ENCODE measurements at places on chromosomes 7 and 10.

- DNase-seq, result no peak
Observed at GRCh38 chr10:128694851-128695725, 568.9 kb upstream of the MKI67 start.

DNA sequence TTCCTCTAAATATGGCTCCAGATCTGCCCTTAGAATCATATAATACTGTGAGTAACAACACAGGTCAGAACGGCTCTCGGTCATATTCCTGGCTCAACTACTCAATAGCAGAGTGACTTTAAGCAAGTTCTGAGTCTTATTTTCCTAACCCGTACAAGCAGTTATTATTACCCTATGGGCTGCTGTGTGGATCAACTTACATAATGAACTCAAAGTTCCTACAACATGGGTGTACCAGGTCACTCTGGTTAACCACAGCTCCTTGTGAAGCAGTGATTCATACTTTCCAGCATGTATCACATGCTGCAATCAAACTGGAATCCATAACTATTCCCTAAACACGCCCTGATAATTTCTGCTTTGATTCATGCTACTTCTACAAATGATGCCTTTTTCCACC, 107.3 kb downstream of the LRRN3 start:
- no peak for DNase-seq

- DNase-seq, result no peak
Observed at GRCh38 chr10:73819081-73819480, 7.7 kb upstream of the NDST2 start.

GRCh38 chr10:75400771-75401568, 594 bp downstream of the ZNF503 start:
- DNase-seq, result no peak

- DNase-seq, result no peak
Observed at GRCh38 chr10:44968091-44968490, 8.5 kb downstream of the RASSF4 start.

DNA sequence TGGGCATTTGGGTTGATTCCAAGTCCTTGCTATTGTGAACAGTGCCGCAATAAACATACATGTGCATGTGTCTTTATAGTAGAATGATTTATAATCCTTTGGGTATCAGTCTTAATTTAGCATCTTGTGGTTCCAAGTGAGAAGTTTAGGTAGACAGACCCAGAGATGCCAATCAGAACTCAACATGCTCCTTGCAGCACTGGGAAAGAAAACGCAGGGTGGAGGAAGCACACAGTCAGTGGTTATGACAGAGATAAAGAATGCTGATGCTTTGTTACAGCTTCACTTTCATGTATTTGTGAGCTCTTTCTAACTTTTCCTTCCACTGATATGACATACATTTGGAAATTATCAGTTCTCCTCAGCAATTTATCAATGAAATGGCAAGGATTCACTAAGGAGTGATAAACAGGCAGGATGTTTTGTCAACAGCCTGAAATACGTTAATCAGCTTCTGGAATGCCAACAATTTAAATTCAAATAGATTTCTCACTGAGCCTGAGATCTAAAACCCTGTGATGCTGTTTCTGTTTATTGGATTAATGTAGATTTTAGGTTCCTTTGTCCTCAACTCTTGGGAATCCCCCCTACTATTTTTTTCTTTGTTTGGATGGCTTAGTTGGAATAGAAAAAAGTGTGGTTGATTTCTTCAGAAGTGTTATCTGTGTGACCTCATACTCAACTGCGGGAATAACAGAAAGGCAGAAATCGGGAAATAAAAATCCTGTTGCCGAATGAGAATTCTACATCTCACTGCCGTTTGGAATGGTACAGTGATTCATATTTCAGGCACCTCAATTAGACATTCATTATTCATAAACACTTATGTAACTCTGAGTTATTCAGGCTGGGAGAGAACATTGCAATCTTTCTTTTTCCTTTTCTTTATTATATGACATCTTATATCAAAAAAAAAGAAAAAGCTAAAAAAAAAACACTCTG, 675.0 kb downstream of the CNTNAP2 start:
- DNase-seq, result no peak

DNA sequence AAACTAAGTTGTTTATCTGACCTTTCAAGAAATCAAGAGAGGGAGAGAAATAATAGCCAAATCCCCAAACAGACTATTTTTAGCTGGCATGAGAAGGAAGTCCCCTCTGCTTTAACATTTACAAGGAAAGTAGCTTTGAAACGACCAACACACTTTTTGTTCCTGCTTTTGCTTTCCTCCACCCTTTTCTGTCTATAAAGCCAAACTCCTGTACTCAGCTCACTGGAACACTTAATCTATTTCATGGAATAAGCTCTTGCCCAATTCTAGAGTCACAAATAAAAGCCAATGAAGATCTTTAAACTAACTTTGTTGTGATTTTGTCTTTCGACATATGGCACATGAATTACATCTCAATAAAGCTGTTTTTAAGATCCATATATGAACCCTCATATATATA, 86.8 kb upstream of the CCDC71L start:
- DNase-seq, result no peak

DNA sequence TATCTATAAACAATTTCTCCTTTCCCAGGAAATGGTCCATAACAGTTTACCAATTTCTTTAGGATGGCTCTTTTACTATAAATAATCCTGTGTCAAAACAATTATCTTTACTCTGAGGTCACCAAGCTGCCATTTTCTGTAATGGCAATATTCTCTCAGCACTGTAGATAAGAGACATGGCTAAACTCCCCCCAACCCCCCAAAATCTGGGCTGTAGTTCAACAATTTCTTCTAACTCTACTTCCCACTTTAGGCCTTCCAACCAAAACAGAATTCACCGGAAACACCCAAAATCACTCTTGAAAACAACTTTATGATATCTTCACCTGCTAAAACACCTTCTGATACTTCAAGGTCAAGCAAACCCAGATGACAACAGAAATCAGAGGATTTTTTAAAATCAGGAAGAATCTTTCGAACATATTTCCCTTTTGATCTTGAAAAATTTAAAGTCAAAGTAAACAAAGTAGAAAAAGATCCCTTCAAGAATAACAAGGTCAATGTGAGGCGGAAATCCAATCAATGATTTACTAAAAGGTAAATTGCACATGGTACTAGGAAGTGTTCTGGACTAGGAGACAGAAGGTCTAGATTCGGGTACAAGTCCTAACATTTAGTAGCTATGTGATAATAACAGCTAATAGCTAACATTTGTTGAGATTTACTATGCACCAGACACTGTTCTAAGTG, 176.8 kb downstream of the CPEB3 start:
- peak; percentile 44 for DNase-seq

GRCh38 chr10:101660256-101660655, 34.7 kb downstream of the FBXW4 start:
- no peak for DNase-seq

GRCh38 chr10:88557658-88558057, 25.5 kb downstream of the RNLS start:
- no peak for DNase-seq

DNA sequence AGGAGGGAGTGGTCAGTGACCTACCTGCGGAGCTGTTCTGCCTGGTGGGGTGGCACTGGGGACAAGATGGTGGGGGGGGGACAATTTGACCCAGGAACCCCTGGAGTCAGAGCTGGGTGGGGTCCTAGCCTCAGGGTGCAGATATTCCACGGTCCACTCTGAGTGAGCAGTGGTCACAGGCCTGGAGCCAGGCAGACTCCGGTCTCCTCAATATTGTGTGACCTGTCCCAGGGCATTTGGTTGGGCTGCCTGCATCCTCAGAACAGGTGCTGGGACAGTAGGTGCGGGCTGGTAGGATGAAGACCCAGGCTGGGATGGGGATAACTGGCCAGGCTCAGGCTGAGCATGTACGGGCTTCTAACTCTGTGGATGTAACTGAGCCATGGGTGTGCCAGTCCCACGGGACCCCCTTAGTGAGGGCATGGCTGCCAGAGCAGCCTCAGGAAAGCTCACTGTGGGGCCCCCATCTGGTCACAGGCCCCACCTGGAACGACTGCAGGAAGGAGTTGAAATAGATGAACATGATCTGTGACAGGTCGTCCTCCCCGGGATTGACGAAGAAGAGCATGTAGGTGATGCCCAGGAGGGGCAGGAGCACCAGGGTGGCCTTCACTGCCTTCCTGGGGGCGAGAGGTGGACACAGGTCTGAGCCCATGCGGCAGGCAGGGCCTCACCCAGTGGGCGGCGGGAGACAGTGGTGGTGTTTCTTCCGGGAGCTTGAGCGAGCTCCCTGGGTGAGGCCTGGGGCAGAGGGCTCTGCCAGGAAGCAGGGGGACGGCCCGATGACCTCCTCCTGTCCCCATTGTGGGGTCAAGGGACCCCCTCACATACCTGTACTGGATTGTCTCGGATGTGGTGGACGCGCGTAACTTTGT, 26.9 kb downstream of the CRHR2 start:
- no peak for DNase-seq

DNA sequence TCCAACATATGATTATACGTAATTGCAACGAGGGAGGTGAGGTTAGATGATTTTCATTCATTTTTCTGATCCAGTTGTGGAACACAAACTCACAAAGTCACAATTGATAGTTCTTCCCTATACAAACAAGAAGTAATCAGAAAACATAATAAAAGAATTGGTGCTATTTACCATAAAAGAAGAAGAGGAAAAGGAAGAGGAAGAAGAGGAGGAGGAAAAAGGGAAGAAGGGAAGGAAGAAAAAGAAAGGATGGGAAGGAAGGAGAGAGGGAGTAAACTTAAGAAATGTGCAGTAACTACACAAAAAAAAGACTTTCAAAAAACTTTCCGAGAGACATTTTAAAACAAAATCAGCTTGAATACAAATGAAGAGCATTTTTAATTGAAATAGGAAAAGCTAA, 65.0 kb downstream of the CCDC71L start:
- no peak for DNase-seq

DNA sequence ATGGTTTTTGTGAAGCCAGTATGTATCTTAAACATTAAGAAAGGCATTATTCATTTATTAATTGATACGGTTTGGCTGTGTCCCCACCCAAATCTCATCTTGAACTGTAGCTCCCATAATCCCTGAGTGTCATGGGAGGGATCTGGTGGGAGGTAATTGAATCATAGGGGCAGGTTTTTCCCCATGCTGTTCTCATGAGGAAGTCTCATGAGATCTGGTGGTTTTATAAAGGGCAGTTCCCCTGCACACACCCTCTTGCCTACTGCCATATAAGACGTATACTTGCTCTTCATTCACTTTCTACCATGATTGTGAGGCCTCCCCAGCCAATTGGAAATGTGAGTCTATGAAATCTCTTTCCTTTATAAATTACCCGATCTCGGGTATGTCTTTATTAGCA, 28.1 kb downstream of the OTUD1 start:
- no peak for DNase-seq

- DNase-seq, result no peak
Observed at GRCh38 chr10:79270466-79271246, 76.6 kb upstream of the PPIF start.

GRCh38 chr7:122068046-122068445, 76.0 kb downstream of the AASS start:
- no peak for DNase-seq

DNA sequence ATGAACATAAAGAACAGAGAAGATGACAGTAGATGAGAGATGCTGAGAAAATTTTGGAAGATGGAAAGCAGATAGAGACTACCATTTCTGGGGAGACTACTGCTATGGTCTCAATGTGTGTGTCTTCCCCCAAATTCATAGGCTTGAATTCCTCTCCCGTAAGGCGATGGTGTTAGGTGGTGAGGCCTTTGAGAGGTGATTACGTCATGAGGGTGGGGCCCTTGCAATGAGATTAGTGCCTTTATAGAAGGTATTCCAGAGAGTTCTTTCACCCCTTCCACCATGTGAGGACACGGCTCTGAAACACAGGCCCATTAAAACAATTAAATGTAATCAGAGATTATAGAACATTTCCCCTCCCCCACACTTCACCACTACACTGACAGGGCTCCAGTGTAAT, 23.9 kb downstream of the CARD11 start:
- no peak for DNase-seq

DNA sequence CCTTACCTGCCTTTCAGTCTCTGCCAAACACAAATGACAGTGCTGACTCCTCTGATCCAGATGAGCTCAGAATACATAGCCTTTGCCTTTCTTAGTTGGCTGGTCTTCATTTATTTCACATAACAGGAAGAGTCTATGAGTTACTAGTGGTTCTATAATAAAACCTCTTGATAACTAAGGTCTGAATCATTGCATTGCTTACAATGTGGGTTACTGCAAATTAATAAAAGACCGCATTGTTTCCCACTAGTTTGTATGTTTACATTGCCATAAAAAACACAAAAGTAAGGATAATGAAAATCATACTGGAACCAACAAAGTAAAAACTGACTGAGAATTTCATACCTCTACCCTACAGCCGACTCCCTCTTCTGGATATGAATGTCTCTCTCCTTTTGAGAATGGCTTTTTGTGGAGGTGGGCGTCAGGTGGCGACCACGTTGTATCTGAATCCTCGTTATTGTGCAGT, 62.0 kb upstream of the AKR1E2 start:
- no peak for DNase-seq

DNA sequence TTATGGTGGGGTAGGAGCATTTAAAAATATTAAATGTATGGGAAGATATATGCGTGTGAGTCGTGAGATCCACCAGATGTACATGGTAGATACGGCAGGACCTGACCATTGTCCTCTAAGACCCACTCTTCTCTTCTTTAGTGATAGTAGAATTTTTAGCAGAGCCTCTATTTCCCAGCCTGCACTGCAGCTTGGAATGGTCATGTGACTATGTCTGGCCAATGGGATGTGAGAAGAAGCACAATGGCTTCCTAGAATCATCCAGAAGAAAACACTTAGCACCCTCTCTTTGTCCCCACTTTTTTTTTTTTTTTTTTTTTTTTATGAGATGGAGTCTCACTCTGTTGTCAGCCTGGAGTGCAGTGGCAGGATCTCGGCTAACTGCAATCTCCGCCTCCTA, 86.6 kb upstream of the CYTH3 start:
- DNase-seq, result no peak

GRCh38 chr10:34094146-34094696, 720.9 kb downstream of the PARD3 start:
- no peak for DNase-seq

DNA sequence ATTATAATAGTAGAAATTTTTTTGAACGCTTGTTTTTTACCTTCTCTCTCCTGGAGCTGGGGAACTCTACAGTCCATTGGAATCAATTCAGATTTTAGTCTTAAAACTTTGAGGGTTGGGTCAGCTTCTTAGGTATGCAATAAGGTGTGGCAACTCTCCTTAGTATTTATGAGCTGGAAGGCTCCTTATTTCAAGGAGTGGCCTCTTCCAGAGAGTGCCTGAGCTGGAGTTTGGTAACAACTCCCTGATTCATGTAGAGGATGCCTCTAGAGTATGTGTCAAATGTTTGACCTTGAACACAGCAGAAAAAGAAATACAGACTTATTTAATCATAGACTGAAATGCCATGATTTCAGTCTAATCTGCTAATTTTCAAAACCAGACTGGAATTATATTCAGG, 11.1 kb downstream of the CDK14 start:
- DNase-seq, result no peak

All from kidney (tissue), 22 donors.